ENCODE measurements at places on chromosomes 4 and X.

GRCh38 chr4:102730968-102731533 lies 29.7 kb downstream of the MANBA start:
- DNase-seq: no peak

GRCh38 chrX:54922547-54922946 lies 1.9 kb downstream of the TRO start:
- DNase-seq: no peak

GRCh38 chrX:49276671-49277534 lies 7.3 kb downstream of the PPP1R3F start:
- DNase-seq: no peak

DNA sequence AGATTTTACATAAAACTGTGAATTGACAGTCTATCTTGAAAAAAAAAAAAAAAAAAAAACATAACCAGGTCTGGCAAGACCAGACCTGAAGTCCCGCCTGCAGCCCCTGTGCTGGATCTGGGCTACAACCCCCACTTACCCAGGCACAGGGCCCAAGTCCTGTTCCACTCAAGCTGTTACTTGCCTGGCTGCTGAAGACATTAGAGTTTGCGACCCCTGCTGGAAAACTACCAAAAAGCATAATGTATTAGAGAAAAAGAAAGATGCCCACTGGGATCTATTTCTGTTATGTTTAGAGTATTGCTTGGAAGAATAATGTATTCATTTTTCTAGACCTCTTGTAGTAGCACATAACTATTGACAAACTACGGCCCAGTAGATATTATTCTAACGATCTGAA lies 4.7 kb downstream of the HS3ST1 start:
- DNase-seq: peak; percentile 38

GRCh38 chr4:75633846-75634245 lies 3.5 kb upstream of the CDKL2 start:
- no peak for DNase-seq

DNA sequence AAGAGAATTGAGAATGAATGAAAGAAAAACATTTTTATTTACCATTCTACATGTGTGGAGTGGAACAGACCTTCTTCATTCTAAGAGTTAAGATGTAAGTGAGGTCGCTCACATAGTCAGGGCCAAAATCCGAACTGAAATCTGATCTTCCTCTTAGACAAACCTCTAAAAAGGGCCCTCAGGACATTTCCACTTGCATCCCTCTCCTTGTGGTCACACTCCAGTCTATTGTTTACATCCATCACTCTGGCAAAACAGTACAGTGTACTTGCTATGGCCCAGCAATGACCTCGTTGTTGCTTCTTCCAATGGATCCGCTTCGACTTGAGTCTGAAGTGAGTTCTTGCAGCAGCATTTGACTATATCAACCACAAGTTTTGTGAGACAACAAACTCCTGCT lies 54.2 kb downstream of the MOSPD2 start:
- no peak for DNase-seq

DNA sequence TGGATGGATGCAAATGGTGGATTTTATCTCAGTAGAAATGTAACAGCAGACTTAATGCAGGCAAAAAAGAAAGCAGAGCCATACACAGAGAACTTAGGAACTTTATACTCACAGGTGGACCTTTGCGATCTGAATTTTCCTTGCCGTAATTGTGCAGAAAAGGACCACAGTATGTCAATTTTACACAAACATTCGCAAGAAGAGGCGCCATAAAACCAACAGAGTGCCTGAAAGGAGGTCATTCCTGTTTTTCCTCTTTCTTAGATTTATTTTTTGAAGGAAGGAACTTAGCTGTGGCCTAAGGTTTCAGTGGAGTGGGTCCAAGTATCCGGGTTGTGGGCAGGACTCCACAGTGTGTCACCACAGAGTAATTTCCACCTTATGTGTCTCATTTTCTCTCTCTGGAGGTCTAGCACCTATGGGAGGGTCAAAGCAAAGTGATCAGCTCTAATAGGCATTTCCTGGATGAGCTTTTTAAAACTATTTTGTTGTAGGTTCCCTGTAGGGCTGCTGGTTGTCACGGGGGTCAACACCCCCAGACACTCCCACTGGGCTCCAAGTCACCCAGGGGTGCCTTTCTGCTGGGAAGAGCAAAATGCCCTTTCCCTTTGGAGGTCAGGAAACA lies 24.7 kb upstream of the PBDC1 start:
- DNase-seq: no peak

DNA sequence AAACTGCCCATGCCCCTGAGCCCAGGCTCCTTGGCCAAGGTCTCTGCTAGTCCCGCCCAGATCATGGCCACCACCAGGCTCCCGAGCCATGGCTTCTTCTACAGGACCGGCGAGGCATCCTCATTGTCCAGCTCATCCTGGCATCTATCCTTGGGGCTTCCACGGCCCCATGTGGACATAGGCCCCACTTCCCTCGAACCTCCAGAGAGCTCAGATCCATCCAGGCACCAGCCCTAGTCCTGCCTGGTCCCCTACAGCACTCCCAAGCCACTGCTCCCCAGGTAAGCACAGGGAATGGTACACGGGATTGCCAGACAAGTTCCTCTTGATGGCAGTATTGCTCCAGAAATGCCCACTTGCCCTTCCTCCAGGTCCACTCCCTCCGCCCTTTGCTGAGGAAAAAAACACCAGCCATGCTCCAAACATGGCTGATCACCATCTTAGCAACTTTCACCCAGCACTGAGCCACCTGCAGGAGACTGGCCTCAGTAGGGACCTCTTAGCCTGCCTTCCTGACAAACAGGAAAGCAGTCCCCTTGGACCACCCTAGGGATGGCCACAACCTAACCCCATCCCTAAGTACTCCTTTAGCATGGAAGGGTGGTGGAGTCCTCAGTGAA lies 272.1 kb upstream of the AGTR2 start:
- no peak for DNase-seq

DNA sequence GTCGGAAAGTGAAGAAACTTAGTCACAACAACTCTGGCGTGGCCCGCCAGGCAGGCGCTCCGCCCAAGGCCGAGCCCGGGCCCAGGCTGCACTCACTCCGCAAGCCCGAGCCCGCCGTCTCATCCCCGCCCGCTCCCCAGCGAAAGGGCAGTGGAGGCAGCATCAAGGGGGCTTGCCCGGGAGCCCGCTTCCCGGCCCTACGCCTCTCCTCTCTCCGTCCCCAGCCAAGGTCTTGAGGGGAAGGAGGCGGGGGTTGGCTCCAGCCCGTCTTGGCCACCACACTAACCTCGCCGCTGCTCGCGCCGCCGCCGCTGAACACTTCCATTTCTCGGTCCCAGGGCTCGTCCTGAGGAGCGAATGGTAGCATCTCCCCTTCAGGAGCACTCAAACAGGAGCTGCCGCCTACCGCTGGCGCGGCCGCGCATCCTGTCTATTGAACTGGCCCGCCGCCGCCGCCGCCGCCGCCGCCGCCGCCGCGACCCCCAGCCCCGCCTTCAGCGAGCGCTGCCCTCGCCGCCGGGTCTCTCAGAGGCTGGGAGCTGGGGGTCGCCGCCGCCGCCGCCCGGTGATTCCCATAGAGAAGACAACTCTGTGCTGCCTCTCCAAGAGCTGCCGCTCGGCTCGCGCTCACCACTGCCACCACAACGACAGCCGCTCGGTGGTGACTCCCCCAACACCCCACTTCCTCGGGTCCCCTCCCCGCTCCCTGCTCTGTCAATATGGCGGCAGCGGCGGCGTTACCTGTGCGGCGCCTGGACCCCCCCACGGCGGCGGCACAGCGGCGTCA lies at the start of gene RPS6KA6:
RPS6KA6 (minus strand) TSS at position 667 of the 787 bp plus-strand sequence; CDS start at position 367, 300 bp downstream.
- peak; percentile 80 for DNase-seq

DNA sequence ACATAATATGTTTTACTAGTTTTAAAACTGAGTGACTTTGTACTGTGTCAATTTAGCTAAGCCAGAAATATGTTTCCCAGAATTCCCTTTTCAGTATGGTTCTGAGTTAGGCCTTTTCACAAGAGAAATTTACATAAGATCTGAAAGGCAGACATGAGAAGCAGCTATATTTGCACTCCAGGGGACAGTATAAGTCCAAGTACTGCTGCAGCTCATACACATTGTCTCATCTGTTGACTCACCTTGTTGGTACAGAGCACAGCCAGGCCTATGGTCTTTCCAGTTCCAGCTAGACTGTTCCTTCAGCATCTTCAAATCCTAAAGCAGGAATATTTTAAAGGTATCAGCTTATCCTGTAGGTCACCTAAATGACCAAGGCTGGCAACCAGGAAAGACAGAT lies 53.5 kb downstream of the BMP3 start:
- no peak for DNase-seq

- peak; percentile 8 for DNase-seq
Measured at GRCh38 chrX:11185861-11186260, 74.7 kb downstream of the HCCS start.

- DNase-seq: no peak
Measured at GRCh38 chrX:109268340-109268739, 213.5 kb downstream of the GUCY2F start.

DNA sequence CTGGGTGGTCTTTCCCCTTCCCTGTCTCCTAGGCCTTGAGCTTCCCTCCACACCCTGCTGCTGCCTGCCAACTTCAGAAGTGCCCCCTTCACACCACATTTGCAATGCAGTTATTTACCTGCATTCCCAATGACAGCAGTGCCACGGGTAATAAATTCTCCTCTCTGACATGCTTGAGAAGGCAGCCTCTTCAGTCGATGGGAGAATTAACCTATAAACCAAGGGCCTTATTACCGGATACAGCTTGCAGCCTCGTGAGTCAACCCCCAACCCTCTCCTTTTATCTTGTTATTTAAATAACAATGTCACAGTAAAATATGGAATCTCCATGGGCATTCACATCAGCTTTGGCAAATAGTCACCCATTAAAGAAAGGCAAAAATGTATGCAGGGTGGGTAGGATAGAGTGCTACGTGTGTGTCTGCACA lies 34.7 kb upstream of the LGI2 start:
- DNase-seq: peak; percentile 21

DNA sequence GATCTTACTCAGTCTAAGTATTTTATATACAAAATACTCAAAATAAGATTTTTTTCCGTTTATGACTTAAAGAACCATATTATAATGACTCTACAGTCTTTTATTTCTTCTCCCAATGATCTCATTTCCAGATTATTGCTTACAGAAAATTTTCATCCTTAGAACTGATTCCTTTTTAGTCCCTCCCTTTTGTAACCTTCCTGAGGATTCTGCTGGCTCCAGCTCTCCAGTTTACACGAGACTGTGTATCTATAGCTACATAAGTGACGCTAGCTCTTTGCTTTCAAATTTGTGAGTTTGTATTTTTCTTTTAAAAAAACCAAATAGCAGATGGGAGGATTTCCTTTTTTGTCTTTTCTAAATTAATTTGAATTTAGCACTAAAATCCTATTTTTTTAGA lies 24.0 kb downstream of the FHDC1 start:
- no peak for DNase-seq

DNA sequence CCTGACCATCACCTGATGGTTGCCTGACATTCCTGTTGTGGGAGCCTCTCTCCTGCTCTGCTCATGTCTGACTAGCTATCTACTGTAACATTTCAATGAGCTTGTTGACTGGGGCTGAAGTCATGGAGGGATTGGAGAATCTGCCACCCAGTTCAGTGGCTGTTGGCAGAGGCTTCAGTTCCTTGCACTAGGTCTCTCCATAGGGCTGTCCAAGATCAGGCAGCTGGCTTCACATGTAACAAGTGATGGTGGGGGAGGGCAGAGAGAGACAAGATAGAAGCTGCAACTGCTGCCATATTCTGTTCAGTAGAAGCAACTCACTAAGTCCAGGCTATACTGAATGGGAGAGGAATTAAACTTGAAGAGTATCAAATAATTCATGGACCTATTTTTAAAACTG lies 14.1 kb upstream of the CCNI start:
- no peak for DNase-seq

GRCh38 chr4:158172261-158173258 lies at the start of gene GASK1B:
GASK1B (minus strand) TSS chr4:158173025; CDS start chr4:158171375, 1,650 bp downstream.
- DNase-seq: peak; percentile 43

GRCh38 chrX:118181030-118181429 lies 64.4 kb upstream of the KLHL13 start:
- no peak for DNase-seq

DNA sequence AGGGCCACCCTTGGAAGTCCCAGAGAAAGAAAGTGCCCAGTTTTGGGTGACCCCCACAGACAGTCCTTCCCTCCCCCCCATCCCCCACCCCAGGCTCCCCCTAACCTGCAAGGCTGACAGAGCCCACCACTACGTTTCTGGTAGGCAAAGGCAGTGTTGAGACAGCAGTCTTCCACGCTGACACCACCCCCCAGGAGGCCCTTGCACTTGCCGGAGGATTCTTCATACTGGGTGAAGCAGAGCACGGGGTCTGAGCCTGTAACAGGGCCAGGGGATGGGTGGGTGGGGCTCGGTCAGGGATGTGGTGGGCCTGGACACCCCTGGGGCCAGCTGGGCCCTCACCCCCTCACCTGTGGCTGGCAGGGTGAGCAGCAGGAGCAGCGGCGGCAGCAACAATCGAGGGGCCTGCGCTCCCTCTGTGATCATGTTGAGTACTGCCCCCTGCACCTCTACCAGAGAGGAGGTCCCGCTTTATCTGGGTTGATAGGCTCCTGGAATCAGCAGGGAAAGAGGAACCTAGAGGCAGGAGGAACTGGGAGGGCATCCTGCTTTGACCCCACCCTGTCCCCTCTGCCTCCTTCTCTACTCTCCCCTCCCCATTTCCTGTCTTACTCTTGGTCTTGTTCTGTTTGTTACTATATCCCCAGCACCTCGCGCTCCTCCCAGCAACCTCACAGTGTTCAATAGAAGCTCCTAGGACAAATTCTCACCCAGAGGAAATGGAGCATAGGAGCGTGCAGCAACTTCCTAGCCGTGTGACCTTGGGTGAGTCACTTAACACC lies at the start of gene CFP:
CFP (minus strand) TSS at position 512 of the 782 bp plus-strand sequence; CDS start at position 426, 86 bp downstream.
- no peak for DNase-seq

- no peak for DNase-seq
Measured at GRCh38 chr4:101155368-101155767, 192.0 kb downstream of the PPP3CA start.

DNA sequence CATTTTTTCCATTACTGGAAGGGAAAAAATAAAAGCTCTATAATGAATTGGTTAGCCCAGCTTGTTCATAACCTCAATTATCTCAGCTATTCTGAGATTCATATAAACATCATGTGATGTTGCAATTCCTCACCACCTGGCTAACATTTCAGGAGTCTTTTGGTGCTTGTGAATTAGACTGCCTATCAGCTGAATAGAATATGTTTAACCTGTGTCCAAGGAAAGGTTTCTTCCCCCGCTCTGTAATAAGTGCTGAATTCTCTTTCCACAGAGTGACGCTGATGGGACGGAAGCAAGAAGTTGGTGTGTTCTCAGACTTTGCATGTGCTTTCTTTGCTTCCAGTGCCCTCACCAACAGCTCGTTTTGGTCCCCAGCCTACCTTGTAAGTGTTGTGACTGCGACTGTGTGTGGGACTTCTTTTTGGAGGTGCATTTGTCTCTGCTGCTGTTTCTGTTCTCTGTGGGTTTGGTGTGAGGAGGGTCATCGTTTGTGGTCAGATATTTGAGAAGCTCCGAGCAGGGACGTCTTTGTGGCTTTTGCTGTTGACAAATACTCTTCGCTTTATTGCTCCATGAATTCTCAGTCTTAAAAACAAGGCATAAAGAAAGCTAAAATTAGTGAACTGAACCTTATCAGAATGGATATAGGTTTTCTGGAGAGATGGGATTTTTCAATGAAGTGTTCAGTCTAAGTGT lies 61.7 kb downstream of the PPARGC1A start:
- peak; percentile 25 for DNase-seq

- no peak for DNase-seq
Measured at GRCh38 chr4:108492816-108493595, 127.4 kb upstream of the RPL34 start.
